ENCODE measurements at places on chromosomes 1 and 21.

GRCh38 chr1:187517546-187517945, 688.8 kb downstream of the PLA2G4A start:
- no peak for DNase-seq

- DNase-seq = no peak
Measured at GRCh38 chr1:243364330-243364729, 108.5 kb downstream of the SDCCAG8 start.

DNA sequence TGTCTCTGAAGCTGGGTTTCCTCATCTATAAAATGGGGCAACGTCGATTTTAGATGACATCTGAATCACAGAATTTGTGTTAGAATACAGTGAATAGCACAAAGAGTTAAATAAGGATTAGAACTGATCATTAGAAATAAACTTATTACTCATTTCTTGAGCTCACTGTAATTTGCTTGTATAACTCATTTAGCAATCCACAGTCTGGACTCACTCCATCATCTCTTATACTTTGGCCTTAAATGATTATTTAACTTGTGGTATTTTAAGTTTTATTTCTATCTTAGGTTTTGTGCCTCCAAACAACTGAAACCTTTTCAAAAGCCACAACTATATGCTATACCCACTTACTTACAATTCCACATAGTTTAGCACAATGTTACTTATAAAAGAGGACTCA, 128.0 kb downstream of the CDC42BPA start:
- no peak for DNase-seq

GRCh38 chr1:80447526-80447925, 1353.2 kb upstream of the ADGRL2 start:
- no peak for DNase-seq

DNA sequence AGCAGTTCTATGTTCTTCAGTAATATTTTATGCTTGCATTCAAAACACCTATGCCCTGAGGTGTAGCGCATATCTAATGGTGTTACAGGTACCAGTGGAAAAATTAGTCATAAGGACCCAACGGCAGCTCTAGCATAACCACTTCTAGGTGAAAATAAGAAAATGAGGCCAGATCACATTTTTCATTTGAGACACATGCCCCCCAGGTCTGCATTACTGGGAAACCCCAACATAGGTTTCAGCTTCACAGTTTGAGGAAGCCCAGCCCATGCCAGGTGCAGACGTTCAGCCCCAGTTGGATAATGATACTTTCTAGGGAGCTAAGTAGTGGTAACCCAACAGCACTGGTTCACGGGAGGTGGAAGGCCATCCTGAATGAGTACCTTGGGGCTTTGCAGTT, 129.8 kb downstream of the CNIH3 start:
- no peak for DNase-seq

DNA sequence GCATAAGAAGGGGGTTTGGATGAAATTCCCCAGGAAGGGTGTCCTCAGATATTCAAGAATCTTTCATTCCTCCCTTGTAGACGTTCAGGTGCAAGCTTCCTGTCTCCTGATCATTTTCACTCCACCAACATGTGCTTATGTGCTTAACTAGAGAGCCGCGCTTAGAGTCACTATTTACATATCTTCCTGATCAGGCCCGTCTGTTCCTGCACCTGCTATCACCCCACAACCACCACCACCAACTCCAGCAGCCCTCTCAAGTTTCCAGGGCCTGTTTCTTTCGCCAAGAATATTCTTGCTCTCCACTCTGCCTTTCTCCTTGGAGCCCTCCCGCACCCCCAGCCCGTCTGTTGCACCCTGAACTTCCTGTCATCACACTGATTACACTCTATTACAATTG, 113.4 kb downstream of the SPSB1 start:
- DNase-seq = no peak

- no peak for DNase-seq
Measured at GRCh38 chr1:118104951-118105350, 80.1 kb downstream of the SPAG17 start.

DNA sequence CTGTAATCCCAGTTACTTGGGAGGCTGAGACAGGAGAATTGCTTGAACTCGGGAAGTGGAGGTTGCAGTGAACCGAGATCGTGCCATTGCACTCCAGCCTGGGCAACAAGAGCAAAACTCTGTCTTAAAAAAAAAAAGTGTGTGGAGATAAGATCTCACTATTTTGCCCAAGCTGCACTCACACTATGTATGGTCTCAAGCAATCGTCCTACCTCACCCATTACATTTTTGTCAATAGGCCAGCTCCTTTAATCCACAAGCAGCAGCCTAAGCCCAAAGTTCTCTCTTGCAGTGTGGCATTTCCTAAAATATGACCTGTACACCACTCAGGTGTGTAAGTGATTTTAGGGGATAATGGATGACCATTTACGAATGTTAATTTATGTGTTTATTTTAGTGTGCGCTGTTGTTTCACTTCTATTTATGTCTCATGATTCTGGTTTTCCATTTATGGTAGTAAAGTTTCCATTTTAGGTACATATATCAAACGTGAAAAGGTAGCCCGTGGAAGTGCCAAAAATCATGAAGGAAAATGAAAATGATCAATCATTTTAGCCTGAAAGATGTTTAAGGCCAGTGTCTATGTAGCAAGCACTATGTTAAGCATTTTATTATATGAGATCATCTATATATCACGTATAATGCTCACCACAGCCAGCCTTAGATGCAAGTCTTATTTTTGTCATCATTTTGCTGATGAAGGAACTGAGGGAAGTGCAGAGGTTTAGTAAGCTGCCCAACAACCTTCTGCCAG, 5.6 kb downstream of the LCK start:
- no peak for DNase-seq

Measured in hypothalamus (tissue), 51 donors.